ENCODE measurements at places on chromosomes 16 and 17. TPM values are rescaled to one million over a fixed set of nuclear protein-coding genes. Genes with fewer than 3 reads are reported as not detected.

Gene DNAAF1
- not detected for total RNA-seq

Gene TEKT5
- not detected for total RNA-seq

Gene CSH2
- not detected for total RNA-seq

Gene RAB26
- total RNA-seq = 0.77 TPM

Gene ZC3H18
- total RNA-seq = 9.1 TPM

Gene GCGR
- total RNA-seq = not detected

Gene TBX6
- under 0.01 TPM for total RNA-seq

Gene FOXL1
- 0.89 TPM for total RNA-seq

Gene LGALS9
- total RNA-seq = 26.1 TPM

All from dermis microvascular lymphatic vessel endothelial cell (primary cell).